ENCODE measurements at places on chromosomes 11 and 22.

- no peak for DNase-seq
Observed at GRCh38 chr11:112260490-112260889, at the start of gene PLET1. TSS of gene PLET1 (minus strand) at chr11:112260860. CDS start at chr11:112260589, 271 bp downstream.

- no peak for DNase-seq
Observed at GRCh38 chr22:44544816-44545433, 46.9 kb upstream of the RTL6 start.

DNA sequence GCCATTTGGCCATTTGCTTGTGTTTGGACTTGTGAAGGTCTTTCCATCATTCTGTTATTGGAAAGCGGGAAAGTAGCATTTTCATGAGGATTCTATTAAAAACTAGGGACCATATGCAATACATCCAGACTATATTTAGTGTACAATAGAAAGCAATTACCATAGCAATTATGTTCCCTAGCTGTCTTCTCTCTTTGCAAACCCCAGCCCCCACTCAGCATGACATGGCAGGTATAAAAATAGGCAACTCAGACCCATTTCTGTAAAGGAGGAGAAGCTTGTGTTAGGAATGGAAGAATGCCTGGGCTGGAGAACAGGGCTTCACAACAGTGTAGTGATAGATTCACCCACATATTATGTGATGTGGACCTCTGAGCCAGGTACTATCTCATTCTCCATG, 12.4 kb downstream of the OR51B6 start:
- DNase-seq: no peak

DNA sequence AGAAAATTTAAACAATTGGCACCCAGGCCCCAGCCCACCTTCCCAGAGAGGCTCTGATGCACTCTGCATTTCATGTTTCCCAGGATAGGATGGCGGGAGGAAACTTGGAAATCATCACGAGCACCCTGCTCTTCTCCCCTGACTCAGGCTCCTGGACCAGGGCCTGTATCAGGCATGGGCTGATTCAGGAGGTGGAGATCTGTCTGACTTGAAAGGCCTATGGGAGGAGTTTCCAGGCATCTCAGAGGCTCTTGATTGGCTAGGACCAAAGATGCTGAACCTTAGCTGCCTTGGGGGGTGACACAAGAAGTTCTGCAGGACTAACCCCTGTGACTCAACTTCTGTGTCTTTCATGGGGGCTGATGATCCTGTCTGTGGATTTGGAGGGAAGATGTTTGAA, 106.2 kb downstream of the PKNOX2 start:
- DNase-seq: no peak

- DNase-seq: no peak
Observed at GRCh38 chr11:116980136-116980793, 118.0 kb downstream of the SIK3 start.

- peak; percentile 50 for DNase-seq
Observed at GRCh38 chr22:23395530-23396361, 184.3 kb downstream of the IGLL1 start.

DNA sequence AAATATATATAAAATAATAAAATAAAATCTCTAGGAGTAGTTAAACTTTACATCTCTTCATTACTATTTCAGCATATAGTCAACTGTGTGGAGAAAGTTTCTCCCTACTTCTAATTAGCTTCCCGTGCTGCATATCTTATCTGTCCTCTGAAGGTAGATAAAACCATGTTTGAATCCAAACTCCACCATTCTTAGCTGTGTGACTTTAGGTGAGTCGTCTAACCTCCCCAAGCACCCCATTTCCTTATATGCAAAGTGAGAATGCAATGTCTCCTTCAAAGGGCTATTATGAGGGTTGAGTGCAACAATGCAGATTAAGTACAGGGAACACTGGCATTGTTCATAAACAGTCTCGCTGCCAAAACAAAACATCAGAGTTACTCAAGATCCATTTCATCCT, 80.8 kb upstream of the DRD2 start:
- no peak for DNase-seq

- peak; percentile 92 for DNase-seq
Observed at GRCh38 chr22:23849009-23850006, 8.4 kb upstream of the SLC2A11 start.

GRCh38 chr11:70732881-70733196, 334.5 kb downstream of the CTTN start:
- DNase-seq: no peak

DNA sequence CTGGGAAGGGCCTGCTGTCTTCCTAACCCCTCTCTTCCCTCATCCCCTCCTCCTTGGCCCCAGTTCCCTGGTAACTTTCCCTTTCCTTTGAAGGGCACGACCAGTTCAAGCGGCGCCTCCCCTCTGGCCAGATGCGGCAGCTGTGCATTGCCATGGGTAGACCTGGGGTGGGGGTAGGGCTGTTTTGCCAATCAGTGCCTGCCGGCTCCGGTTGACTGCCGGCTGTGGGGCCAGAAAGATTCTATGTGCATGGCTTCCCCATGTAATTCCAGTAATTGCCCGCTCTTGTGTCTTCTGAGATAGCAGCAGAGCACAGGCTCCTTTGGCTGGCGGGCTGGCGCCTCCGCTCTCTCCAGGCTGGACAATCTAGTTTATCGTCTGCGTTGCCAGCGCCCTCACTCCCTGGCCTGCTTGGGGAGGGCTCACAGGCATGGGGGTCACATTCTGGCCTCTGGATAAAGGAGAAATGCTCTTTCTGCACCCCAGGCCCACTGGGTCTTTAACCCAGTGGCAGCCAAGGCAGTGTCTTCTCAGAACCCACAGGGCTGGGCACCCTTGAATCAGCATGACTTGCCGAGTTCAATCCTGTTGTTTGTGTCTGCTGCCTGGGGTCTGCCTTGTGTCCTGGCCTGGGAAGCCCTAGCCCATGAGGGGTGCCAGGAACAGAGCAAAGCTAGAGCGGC, 9.4 kb downstream of the SIDT2 start:
- peak; percentile 57 for DNase-seq

- no peak for DNase-seq
Observed at GRCh38 chr11:123143921-123144320, 51.1 kb downstream of the CLMP start.

- DNase-seq: no peak
Observed at GRCh38 chr11:38169286-38169685, 1571.2 kb upstream of the RAG2 start.

DNA sequence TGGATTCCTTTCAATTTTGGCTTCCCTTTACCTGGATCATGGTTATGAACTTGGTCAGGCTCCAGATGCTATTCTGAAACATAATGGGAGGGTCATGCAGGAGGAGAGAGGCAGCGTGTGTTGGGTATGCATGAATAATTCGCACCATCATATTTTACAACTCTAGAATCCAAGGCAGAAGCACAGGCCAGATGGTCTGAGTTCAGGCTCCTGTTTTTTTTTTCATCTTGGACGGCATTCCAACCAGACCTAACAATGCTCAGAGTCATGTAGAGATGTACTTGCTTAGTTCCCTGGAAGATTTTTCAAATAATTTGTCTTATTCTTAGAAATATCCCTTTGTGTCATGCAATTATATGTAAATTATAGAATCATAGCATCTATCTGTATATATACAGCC, 393.5 kb downstream of the JRKL start:
- no peak for DNase-seq

GRCh38 chr22:44667829-44668189, 34.2 kb upstream of the PRR5 start:
- no peak for DNase-seq

GRCh38 chr11:19025481-19026406, 34.8 kb downstream of the MRGPRX2 start:
- DNase-seq: no peak

GRCh38 chr11:35058669-35059434, 80.1 kb upstream of the CD44 start:
- no peak for DNase-seq

- no peak for DNase-seq
Observed at GRCh38 chr11:103315248-103315647, 206.0 kb downstream of the DYNC2H1 start.

- no peak for DNase-seq
Observed at GRCh38 chr11:132779497-132779896, 752.8 kb downstream of the OPCML start.

DNA sequence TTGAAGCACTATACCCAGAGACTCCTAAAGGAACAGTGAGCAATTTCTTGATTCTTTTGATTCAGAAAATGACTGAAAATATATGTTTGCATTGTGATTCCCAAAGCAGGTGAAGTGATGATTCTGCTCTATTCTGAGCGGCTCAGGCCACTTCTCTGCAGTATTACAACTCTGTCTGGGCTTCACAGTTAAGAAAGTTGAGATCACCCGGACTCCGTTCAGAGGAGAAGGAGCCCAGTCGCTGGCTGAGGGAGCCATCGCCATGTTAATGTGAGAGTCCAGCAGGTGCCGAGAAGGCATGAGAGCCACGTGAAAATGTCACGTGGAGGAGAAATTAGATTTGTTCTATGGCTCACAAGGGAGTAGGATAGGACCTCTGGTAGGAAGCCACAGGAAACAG, 91.6 kb downstream of the SCN3B start:
- no peak for DNase-seq

- DNase-seq: no peak
Observed at GRCh38 chr22:46125816-46126765, 24.2 kb upstream of the PPARA start.

Measured in left forelimb (tissue), 1 donor.